ENCODE measurements at places on chromosomes 7 and 10.

GRCh38 chr7:21370283-21370982 is 57.5 kb upstream of the SP4 start:
- no peak for DNase-seq

DNA sequence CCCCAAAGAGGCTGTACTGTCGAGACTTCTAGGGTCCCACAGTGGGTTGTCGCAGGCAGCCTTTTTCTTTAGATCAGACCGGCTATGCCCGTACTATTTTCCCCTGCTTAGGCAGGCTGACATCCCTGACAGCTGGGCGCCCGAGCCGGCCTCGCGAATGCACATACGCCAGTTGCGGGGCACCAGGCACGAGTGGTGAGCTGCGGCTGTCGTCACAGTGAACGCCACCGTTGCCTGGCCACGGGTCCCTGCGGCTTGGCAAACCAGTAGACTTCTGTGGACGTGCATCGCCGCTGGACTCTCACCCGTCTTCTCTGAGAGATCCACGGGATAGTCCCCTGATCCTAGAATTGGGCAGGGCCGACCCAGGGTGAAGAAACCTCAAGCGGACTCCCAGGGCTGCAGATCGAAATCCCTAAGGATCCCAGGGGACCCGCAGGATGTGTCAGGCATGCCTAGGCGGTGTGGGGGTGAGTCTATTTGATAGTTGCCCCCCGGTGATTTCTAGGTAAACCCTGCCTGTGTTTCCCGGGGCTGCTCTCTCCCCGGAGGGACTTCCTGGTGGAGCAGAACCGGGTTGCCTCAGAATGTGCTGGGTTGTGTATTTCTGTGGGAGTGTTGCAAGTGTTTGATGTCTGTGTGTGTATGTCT is 33.0 kb upstream of the ZNF273 start:
- no peak for DNase-seq

- DNase-seq = no peak
Observed at GRCh38 chr10:113179265-113179664, 229.2 kb downstream of the TCF7L2 start.

- no peak for DNase-seq
Observed at GRCh38 chr7:646487-646886, 80.0 kb upstream of the DNAAF5 start.

DNA sequence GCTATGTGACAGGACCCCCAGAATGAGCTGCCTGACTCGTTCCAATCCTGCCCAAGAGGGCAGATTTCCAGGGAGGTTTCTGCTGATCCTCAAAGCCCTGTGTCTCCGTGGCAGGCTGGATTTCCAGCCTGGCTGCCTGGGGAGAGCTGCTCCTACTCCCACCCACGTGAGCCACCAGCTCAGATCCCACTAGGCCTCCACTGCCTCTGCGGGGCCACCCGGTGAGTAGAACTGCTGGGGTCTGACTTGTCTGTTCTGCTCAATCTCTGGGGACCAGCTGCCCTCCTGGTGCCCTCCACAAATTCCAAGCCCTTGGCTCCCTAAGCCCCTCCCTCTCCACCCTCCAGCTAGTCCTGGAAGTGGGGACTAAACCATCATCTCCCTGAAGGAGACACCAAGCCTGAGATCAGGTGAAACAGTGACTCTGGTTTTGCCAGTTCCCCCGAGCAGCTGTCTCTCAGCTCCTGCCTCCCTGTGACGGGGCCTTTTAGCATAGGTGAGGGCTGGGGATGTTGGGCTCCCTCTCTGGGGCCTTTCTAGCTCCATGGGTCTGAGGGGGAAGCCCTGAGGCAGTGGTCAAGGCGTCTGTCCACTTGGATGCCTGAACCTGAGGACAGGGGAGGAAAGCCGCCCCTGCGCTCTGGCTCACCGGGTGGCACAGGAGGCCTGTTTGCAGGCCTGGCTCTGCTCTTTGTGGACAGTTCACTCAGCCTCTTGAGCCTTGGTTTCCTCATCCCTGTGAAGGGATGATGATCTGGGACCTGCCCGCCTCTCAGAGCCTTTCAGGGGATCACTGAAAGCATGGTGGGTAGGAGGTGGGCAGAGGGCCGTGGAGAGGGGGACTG is 5.6 kb downstream of the FAM241B start:
- no peak for DNase-seq

GRCh38 chr7:158843771-158844170 is 12.6 kb upstream of the DYNC2I1 start:
- DNase-seq = no peak

- no peak for DNase-seq
Observed at GRCh38 chr10:112177247-112177646, 6.3 kb downstream of the GPAM start.

GRCh38 chr10:99700649-99701048 is 31.3 kb downstream of the COX15 start:
- DNase-seq = no peak

GRCh38 chr7:111878785-111879184 is 316.5 kb upstream of the IMMP2L start:
- no peak for DNase-seq

GRCh38 chr7:158588085-158588877 is 658 bp upstream of the PTPRN2 start:
- no peak for DNase-seq

- no peak for DNase-seq
Observed at GRCh38 chr7:135884495-135885232, 92.5 kb downstream of the MTPN start.

DNA sequence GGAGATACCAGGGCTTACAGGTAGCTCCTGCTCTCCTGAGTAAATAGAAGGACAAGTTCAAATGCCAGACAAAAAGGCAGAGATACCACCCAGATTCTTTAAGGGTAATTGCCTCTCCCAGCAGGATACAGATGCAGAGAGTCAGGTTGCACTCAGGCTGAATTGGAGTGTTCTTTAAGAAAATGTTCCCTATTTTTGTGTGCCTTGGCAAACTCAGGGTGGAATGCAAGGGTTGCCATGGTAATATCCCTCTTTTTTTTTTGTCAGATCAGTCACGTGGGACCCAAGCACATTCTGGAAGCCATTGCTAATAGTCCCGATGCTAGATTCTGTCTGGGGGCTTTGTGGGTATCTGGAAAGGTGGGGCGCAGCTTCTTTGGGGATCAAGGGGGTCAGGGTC is 628.0 kb downstream of the CALN1 start:
- DNase-seq = no peak

DNA sequence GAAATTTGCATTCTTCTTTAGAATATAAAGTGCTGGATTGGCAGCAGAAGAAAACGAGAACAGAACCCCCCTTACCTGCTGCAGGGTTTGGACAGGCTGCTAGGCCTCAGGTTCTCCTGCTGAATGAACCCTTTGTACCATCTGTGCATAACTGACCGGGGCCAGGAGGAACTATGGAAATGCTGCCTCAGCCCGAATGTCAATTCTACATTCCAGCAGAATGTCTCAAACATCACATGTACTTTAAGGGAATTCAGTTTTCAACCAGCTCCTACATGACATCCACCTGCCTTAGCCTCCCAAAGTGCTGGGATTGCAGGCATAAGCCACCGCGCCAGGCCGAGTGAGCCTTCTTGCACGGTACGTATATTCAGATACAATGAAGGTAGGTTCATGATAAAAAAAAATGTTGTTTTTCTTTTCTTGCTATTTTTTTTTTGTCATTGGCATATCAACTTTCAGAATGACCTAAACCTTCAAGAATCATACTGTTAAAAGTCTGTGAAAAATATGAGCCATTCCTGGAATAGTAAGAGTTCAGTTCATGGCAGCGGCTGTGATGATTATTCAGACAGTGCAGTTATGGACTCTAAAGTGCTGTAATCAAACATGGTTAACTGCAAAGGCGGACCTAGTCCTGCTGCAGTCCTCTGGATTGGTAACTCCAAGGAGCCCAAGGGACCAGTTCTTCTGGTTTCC is 84.4 kb upstream of the TNS3 start:
- no peak for DNase-seq
